Activated T-helper 2 cell treated with anti-CD3 and anti-CD28 coated beads, Interferon-gamma antibody, Interleukin-2, Interleukin-4, amounts not matched to agents 10 μg/mL and 5 μg/mL and 100 μg/mL, durations not matched to agents 14 hours and 24 hours and 36 hours (primary cell): ENCODE measurements at places on chromosomes 11 and 22. TPM values are rescaled to one million over a fixed set of nuclear protein-coding genes. Genes with fewer than 3 reads are reported as not detected.
A peak's percentile ranks its signal among the peaks of the same experiment; 100 is the strongest.

The MS4A12 gene
- total RNA-seq: not detected in 2 replicates

- peaks cover 2% of the 10 kb centered on the region for H3K4me1 ChIP-seq
- no peaks in the 10 kb centered on the region for H3K36me3 ChIP-seq
- no peak overlapping the region for H3K27ac ChIP-seq
- no peak overlapping the region for H3K4me3 ChIP-seq
- no peak for DNase-seq
- H3K27me3 ChIP-seq: peaks cover 5% of the 10 kb centered on the region
These were observed 15.8 kb upstream of the SIK2 start for GRCh38 chr11:111586388-111586831.

The SLC22A12 gene
- not detected in 2 replicates for total RNA-seq

DNA sequence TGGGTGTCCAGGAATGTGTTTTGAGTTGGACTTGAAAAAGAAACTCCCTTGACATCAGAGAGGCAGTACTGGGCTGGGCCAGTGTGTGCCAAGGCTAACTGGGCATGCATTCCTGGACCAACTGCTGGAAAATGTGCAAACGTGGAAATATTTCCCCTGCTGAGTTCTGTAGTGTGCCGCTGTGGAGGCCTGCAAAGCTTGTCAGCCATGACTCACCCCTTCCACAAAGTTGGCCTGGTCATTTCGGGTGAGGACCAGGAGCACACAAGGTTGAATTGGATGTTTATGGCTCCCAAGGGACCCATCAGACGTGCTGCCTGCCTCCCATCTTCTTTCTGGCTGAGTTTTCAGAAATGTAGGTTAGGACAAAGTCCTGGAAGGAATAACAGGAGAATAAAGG is 513.1 kb downstream of the MIAT start:
- H3K36me3 ChIP-seq: no peaks in the 10 kb centered on the region
- H3K27me3 ChIP-seq: no peaks in the 10 kb centered on the region
- DNase-seq: no peak
- no peak overlapping the region for H3K27ac ChIP-seq

The ROM1 gene
- 1.4 and 2.8 TPM in 2 replicates for total RNA-seq

DNA sequence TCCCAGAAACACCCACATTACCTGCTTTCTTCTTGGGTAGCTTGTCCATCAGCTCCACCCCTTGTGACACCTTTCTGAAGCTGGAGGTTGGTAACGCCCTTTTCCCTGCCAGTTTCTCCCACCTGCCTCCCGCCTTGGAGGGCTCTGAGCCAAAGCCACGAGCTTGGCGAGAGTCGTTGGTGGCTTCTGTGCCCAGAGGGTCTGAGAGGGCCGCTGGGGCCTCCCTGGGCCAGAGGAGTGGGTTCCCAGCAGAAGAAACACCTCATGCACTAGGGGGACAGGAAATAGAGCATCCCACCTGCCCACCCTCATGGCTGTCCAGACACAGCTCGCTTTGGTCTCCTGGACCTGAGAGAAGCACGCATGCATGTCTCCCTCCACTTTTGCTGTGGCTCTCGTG is 37.9 kb downstream of the B3GAT1 start:
- no peaks in the 10 kb centered on the region for H3K36me3 ChIP-seq
- H3K27ac ChIP-seq: no peak overlapping the region
- no peaks in the 10 kb centered on the region for H3K4me1 ChIP-seq
- DNase-seq: no peak
- H3K27me3 ChIP-seq: no peaks in the 10 kb centered on the region
- H3K4me3 ChIP-seq: no peak overlapping the region

DNA sequence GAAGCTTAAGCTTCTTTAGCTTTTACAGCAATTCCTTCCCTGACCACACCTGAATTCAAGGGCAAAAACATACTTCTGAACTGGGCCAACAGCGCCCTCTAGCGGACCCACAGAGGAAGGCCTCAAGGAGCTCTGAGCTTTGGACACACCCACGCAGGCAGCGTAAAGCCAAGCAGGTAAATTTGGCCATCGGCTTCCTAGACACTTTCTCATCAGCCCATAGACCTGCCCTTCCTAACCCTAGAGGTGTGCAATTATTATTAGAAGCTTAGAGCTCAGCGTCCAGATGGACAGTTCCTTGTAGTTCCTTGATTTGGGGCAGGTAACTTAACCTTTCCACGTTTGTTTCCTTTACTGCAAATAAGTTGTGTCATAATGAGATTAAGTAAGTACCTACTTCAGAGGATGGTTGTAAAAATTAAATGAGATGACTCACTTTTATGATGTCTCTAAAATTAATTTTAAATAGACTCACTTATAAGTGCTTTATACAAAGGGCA is 25.7 kb upstream of the HMGXB4 start:
- peaks cover 22% of the 10 kb centered on the region for H3K27me3 ChIP-seq
- H3K36me3 ChIP-seq: no peaks in the 10 kb centered on the region
- no peak overlapping the region for H3K4me3 ChIP-seq
- DNase-seq: peak; percentile 64

GRCh38 chr11:20327377-20327935 is 36.1 kb upstream of the HTATIP2 start:
- no peak overlapping the region for H3K27ac ChIP-seq
- DNase-seq: no peak
- no peaks in the 10 kb centered on the region for H3K4me1 ChIP-seq
- H3K36me3 ChIP-seq: no peaks in the 10 kb centered on the region
- H3K4me3 ChIP-seq: no peak overlapping the region

The HTR3B gene
- not detected in 2 replicates for total RNA-seq

The DENND5A gene
- 56.7 and 61.6 TPM in 2 replicates for total RNA-seq

DNA sequence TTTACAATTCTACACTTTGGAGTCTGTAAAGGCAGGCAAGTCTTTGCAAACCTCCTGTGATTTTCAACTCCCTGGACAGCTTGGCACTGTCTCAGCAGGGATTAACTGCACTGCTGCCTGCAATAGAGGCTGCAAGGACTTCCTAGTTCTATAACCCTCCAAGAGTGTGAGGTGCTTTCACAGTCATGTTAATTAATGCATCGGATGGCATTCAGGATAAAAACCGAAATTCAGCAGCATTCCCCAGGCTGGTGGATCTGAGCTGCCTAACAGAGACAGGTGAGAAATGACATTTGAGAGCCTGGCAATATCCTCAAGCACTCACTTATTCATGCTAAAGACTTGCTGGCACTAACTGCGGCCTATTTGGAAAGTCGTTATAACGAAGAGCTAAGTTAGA is 85.0 kb downstream of the LARGE1 start:
- H3K36me3 ChIP-seq: no peaks in the 10 kb centered on the region
- no peaks in the 10 kb centered on the region for H3K4me1 ChIP-seq
- no peak overlapping the region for H3K27ac ChIP-seq
- no peak for DNase-seq
- H3K4me3 ChIP-seq: no peak overlapping the region

The CASP5 gene
- not detected in 2 replicates for total RNA-seq

The BLID gene
- not detected in 2 replicates for total RNA-seq

DNA sequence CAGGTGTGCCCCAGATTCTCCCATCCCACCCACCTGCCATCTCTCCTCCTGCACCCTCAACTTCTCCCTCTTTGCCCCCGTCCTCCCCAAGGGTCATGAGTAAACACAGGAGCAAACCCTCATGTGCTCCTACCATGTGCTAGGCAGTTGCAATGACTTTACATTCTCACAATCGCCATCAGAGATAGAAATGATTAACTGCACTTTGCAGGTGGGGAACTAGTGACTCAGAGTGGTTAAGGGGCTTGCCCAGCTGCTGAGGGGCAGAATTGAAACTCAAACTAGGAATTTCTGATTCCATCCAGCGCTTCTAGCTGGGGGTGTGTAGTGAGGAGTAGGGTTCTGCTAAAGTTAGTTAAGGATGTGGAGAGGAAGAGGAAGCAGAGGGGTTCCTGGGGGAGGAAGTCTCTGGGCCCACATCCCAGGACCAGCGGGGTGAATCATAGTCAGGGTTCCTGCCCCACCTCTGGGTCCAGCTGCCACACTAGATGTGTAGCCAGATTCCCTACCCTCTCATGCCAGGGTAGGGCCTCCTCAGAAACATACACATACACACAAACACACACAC is 16.0 kb upstream of the PRG2 start:
- DNase-seq: no peak
- H3K27me3 ChIP-seq: no peaks in the 10 kb centered on the region
- peaks cover 30% of the 10 kb centered on the region for H3K4me1 ChIP-seq
- peaks cover 64% of the 10 kb centered on the region for H3K36me3 ChIP-seq
- H3K27ac ChIP-seq: peak overlapping the region; percentile 98
- peak overlapping the region; percentile 2 for H3K4me3 ChIP-seq

GRCh38 chr22:25940479-25940878 is 198.5 kb downstream of the MYO18B start:
- no peak for DNase-seq
- no peak overlapping the region for H3K4me3 ChIP-seq
- H3K4me1 ChIP-seq: no peaks in the 10 kb centered on the region
- H3K27ac ChIP-seq: no peak overlapping the region

GRCh38 chr11:70616938-70617654 is 218.8 kb downstream of the CTTN start:
- DNase-seq: no peak
- H3K4me1 ChIP-seq: no peaks in the 10 kb centered on the region
- no peak overlapping the region for H3K4me3 ChIP-seq
- H3K36me3 ChIP-seq: no peaks in the 10 kb centered on the region
- H3K27me3 ChIP-seq: no peaks in the 10 kb centered on the region

The CARNS1 gene
- 0.51 and 0.68 TPM in 2 replicates for total RNA-seq

GRCh38 chr11:63573881-63574855 is 11.0 kb upstream of the PLAAT2 start:
- DNase-seq: peak; percentile 34
- H3K4me1 ChIP-seq: peaks cover 16% of the 10 kb centered on the region
- peak overlapping the region; percentile 70 for H3K27ac ChIP-seq
- peaks cover 21% of the 10 kb centered on the region for H3K27me3 ChIP-seq

The THRSP gene
- not detected in 2 replicates for total RNA-seq

DNA sequence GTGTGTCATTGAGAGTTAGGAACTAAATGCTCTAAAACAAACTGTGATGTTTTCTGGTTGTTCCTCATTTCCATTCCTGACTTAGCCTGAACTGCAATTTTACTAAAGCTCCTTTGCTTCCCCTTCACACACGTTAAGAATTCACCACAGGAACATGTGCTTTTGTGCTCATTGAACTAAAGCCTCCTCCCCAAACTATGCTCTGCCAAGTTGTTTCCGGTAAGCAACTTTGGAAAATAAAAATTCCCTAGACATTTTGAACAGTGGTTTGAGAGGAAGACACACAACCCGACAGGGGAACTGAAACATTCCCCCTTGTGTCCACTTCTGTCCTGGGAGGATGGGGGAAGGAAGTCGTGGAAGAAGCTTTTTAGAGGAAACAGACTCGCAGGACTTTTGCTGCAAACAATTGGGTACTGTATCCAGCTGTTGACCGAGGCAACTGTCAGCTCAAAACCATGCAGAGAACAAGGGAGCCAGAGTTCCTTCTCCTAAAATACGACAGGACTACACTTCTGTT is 66.9 kb downstream of the GAB2 start:
- no peaks in the 10 kb centered on the region for H3K27me3 ChIP-seq
- peak overlapping the region; percentile 88 for H3K27ac ChIP-seq
- DNase-seq: no peak
- peaks cover 36% of the 10 kb centered on the region for H3K36me3 ChIP-seq

The C22orf23 gene
- not detected in 2 replicates for total RNA-seq

The CASP1 gene
- 11.6 and 13.5 TPM in 2 replicates for total RNA-seq

- no peaks in the 10 kb centered on the region for H3K36me3 ChIP-seq
- H3K27me3 ChIP-seq: no peaks in the 10 kb centered on the region
- no peak overlapping the region for H3K27ac ChIP-seq
These were observed 316.8 kb upstream of the MPPED2 start for GRCh38 chr11:30902929-30903328.

The CCDC89 gene
- total RNA-seq: not detected in 2 replicates

The GP1BB gene
- not detected in 2 replicates for total RNA-seq

- no peak for DNase-seq
- no peak overlapping the region for H3K27ac ChIP-seq
- peaks cover 18% of the 10 kb centered on the region for H3K4me1 ChIP-seq
- H3K4me3 ChIP-seq: no peak overlapping the region
- peaks cover 75% of the 10 kb centered on the region for H3K36me3 ChIP-seq
These were observed 16.5 kb downstream of the NAP1L4 start for GRCh38 chr11:2975594-2975993.

DNA sequence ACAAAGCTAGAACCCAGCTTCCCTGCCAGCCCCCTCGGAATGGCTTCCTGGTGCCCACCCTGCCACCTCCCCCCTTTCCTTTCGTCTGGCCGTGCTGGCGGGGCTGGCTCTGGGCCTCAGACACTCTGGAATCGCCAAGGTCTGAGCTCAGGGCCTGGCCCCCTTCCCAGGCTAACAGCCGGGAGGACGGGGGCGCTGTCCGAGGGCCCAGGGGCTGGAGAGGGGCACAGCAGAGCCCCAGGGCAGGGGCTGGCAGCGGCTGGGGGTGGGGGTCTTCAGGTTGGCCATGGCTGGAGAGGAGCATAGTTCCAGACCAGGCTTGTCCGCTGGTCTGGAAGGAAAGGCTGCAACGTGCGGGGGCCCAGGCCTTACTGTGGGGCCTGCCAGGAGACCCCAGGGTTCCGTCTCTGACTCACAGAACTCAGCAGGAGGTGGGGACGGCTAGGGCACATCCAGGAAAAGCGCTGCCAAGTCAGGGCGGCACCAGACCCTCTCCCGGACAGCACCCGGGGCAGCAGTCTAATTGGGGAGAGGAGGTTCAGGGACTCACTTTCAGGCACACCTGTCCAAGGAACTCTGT is 861 bp upstream of the LTBP3 start:
- H3K27me3 ChIP-seq: no peaks in the 10 kb centered on the region
- peak overlapping the region; percentile 32 for H3K4me3 ChIP-seq
- DNase-seq: no peak
- peak overlapping the region; percentile 45 for H3K27ac ChIP-seq
- peaks cover 43% of the 10 kb centered on the region for H3K4me1 ChIP-seq

The SLC22A6 gene
- total RNA-seq: not detected in 2 replicates
